ENCODE measurements at places on chromosomes 2 and 18.

DNA sequence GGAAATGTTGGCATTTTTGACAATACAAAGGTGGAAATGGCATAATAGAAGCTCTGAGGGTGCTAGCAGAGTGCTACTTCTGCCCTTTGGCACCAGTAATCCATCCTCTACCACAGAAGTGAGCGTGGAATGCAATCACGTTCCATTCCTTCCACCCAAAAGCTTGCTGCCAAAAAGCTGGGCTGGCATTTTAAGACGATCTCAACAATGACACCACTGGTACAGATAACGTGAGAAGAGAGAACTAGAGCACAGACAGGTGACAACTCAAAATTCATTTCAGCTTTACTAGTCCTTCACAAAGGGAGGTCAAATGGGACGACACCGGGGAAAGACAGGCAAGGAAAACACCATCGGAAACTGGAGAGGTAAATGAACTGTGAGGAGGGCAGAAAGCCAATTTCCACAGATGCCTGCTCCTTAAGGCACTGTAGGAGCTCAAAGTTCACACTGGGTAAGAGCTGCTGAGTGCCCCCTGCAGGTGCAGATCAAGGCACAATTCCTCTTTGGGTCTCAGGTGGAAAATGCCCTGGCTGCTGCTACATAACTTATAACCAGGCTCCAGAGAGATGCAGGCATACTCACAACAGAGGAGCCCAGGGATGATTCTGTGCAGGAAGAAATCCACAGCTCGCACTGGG lies 50.7 kb upstream of the RNU4ATAC start:
- DNase-seq = no peak

DNA sequence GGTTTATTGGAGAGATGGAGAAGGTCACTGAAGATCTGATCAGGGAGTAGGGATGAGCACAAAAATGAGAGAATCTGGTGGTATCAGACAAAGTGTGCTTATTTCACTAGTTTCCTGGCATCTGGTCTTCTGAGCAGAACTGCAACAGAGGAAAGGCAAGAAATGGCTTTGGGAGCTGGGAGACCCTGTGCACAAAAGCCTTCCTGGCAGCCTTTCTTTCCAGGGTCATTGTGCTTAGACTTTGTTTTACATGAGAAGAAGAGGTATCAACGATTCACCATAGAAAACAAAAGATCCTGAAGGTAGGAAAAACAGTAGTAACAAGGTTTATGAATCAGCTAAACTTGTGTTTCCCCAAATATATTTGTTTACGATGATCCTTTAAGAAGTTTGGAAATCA lies 162.9 kb downstream of the CNTNAP5 start:
- DNase-seq = no peak

DNA sequence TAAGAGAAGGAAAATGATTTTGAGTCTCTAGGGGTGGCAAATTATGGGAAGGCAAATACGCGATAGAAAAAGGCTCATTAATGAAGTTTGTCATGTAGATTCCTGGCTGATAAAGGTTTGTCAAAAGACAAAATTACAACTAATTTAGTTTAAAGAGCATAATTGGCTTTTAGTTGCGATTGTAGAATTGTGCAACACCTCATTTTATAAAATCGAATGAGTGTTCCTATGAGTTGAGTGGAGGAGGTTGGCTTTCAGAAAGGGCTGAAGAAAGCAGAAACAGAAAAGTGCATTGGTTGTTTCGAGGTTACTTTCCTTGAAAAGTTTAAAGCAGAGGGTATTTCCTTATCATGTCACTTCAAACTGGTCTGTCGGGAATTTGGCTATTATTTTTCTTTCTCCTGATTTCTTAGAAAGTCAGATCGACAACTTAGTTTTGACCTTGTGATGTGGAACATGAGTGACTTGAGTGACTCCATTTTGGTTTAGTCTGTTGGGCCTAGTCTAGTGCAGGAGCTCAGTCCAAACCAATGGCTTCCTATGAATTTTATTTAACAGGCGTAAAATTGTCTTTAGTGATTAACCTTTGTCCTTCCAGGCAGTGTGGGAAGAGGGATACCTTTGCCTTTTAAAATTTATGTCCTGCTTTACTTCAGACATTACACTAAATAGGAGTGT lies 2.2 kb upstream of the PCYOX1 start:
- DNase-seq = no peak

DNA sequence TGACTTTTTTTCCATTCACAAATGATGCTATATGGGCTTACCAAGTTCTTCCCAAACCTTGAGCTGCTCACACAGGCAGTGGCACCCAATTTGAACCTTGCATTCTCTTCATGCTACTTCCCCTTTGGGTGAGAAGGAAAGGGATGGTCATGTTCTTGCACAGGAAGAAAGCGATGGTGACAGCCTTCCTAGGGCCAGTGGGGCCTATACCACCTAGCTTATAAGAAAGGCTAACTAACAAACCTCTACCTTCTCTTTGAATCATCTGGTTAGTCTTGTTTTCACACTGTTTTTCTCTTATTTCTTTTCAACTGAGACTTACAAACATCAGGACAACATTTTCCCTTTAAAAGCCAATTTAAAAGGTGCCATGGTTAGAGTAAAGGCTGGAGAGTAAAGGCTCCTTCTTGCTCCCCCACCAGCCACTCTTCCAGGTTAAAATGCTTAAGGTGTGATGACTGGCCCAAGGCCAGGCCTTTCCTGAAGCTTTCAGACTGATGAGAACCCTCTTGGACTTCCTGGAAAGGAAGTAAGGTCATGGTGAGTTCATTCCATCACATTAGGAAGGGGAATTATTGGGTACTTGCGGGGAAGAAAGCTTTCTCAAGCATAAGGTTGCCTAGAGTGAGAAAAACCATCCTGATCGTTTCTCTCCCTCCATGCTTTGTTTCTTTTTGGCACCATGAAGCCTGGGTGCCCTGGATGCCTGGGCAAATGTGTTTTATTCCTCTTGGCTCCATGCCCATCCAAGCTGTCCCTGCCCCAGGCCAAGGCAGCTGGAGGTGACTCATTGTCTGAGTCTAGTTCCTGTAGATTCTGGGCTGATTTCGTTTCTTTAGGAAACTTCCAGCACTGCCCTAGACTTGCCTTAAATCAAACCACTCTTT lies 41.4 kb upstream of the ITGB6 start:
- no peak for DNase-seq

DNA sequence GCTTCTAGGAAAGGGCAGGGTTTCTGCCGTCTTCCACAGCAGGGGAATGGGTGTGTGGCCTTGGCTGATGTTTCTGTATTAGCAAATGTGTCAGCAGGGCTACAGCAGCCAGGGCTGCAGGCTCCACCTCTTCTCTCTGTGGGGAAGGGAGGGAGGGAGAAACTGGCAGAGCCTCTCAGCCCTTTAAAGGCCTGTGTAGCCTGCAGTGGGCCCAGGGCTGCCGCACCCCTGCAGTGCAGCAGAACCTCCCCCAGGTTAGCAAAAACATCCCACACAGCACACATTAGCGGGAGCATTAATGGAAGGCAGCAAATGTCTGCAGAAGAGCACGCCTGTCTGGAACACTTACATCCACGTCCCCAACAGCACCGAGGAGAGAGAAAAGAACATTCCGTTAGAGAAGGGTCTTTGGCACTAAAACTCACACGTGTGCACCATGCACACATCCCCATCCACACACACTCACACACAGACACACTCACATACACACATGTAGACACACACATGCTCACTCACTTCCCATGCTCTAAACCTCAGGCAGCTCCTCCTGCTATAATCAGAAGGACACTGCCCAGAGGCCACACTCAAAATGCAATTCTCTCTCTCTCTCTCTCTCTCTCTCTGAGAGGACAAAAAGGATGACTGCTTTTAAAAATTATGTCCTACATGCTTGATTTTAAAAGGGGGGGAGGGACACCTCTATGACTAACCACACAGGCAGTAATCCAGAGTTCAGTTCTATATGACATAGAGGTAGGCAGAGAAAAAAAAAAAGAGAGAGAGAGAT lies 24.1 kb downstream of the MRPL35 start:
- DNase-seq = no peak

- peak; percentile 100 for DNase-seq
Measured at GRCh38 chr2:32277674-32278477, at the start of gene YIPF4. YIPF4 (plus strand) TSS chr2:32277904; CDS start chr2:32278156, 252 bp downstream.

- peak; percentile 81 for DNase-seq
Measured at GRCh38 chr2:68726608-68727367, 7.8 kb upstream of the ARHGAP25 start.

DNA sequence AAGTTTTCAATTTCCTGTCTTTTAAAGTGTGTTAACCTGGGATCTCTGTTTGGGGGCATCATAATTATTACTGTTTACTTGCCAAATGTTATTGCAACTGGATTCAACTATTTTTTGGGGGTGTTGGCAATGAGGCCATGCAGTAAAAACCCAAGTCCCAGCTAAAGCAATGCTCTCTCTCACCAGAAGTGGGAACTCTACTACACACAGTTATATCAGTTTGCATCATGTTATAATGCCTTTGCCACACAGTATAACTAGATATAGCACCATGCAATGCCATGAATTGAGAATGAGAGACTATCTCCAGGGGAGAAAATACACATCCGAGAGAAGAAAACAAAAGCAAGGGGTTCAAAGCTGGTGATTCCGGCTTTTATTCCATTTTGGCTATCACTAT lies 79.0 kb downstream of the GCA start:
- DNase-seq = no peak

DNA sequence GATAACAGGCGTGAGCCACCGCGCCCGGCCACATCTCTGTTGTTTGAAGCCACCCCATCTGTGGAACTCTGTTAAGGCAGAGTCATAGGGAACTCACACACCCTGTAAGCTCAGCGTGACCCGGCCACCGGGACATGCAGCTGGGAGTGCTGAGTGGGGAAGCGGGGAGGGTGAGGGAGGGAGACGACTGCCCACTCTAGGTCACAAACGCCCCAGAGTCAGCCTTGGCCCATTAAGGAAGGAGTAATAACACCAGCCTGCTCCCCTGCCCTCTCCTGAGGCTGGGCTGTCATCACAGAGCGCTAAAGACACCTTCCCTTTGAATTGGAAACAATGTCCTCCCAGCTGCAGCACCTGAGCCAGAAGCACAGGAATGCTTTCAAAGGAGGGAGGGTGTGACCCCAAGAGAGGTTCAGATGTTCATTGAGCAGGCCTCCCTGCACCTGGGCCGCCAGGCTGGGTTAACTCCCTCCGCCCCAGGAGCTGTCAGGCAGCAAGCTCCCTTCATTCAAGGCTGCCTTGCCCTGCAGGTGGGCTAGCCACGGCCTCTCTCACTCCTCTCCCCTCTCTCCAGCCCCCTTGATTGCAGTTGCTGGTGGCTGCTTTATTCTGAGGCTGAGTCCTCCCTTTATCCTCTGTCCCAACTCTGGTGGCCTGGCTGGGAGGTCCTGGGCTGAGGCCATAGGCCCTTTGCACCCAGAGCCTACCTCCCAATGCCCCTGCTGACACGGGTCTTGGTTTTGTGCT lies 77.2 kb upstream of the HPCAL1 start:
- no peak for DNase-seq

- DNase-seq = no peak
Measured at GRCh38 chr2:39780825-39781600, 2.0 kb upstream of the THUMPD2 start.

GRCh38 chr18:7954238-7954637 lies 387.1 kb downstream of the PTPRM start:
- DNase-seq = no peak

GRCh38 chr2:129369437-129369836 lies 610.0 kb upstream of the RAB6C start:
- no peak for DNase-seq

GRCh38 chr2:26614216-26615138 lies 26.7 kb downstream of the CIB4 start:
- no peak for DNase-seq

- no peak for DNase-seq
Measured at GRCh38 chr2:108604196-108604595, 69.9 kb downstream of the LIMS1 start.

- no peak for DNase-seq
Measured at GRCh38 chr2:133658020-133658903, 90.0 kb upstream of the NCKAP5 start.

DNA sequence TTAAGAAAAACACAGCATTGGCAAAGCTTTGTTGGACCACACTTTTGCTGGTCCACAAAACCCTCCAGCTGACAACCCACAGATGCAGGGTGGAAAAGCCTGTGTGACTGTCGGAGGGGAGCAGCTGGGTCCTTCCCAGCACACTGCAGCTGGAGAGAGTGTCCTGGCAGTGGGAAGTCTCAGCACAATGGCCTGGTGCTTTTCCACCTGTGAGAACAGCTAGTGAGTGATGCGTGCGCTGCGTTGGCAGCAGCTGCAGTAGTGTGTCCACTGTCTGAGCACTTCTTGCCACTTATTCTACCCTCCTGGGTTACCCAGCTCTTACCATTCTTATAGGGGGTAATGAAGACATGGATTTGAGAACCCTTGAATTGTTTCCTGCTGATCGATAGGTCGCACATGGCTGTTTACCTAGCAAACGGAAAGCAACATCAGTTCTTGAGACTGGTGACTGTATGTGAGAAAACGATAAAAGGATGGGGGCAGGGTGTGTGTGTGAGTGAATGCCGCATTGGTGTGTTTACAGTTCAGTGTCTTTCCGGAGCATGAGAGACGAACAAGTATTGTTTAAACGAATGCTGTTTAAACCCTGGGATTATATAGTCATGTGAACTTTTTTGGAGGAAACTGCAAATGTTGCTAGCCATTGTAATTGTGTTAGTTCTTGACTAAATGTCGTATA lies 69.7 kb downstream of the LYPD6 start:
- no peak for DNase-seq

DNA sequence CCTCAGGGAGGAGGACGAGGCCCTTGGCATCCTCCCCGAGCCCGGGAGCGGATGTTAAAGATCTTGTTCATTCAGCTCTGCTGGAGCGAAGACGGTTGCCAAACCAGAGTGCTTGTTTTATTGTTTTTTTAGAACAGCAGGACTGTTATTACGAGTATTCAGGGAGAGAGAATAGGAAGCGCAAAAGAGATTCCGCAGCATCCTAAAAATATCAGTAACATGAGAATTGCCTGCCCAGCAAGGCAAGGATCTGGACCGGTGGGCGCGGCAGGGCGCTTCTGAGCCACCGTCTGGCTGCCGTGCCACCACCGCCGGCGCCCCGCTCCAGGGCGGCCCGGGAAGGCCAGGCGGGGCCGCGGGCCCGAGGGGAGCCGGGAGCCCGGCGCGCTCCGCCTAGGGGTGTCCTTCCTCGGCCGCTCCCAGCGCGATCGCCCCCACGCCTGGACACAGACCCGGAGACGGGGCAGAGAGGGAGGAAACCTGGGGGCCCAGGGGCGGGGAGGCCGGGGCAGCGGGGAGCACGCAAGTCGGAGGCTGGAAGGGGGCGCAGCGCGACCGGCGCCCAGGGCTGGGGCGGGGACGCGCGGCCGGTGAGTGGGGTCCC lies 843 bp downstream of the CYS1 start:
- peak; percentile 50 for DNase-seq

- no peak for DNase-seq
Measured at GRCh38 chr2:98665677-98666076, 57.3 kb downstream of the UNC50 start.

GRCh38 chr2:191912764-191913163 lies 65.9 kb upstream of the CAVIN2 start:
- DNase-seq = no peak

Data from germinal center (tissue), 1 donor.